Subcutaneous preadipocyte (primary cell): ENCODE measurements at places on chromosomes 2 and 18. TPM values are rescaled to one million over a fixed set of nuclear protein-coding genes. Genes with fewer than 3 reads are reported as not detected.

TEKT4 gene
- total RNA-seq, result not detected in 2 replicates

TDRD15 gene
- total RNA-seq, result not detected in 2 replicates

TWIST2 gene
- 113 and 115 TPM in 2 replicates for total RNA-seq

PIK3C3 gene
- total RNA-seq, result 38.1 and 39.7 TPM in 2 replicates

SALL3 gene
- not detected in 2 replicates for total RNA-seq

SAG gene
- not detected in 2 replicates for total RNA-seq

PID1 gene
- total RNA-seq, result 9.6 and 18.2 TPM in 2 replicates

EHD3 gene
- 10.7 and 14.7 TPM in 2 replicates for total RNA-seq

COL3A1 gene
- 1,186 and 1,584 TPM in 2 replicates for total RNA-seq

ACADL gene
- 0.20 and 0.37 TPM in 2 replicates for total RNA-seq

TBR1 gene
- total RNA-seq, result under 0.01 TPM in 2 replicates

ALK gene
- not detected in 2 replicates for total RNA-seq

PLEK gene
- not detected in 2 replicates for total RNA-seq

RGPD3 gene
- under 0.01 and 0.20 TPM in 2 replicates for total RNA-seq

SMCHD1 gene
- total RNA-seq, result 54.4 and 77.6 TPM in 2 replicates

FBXO48 gene
- total RNA-seq, result 0.37 and 0.59 TPM in 2 replicates

SERPINB4 gene
- total RNA-seq, result under 0.01 TPM in 1 of 2 replicates, not detected in the other

ITGB6 gene
- under 0.01 and 0.20 TPM in 2 replicates for total RNA-seq

ABCB6 gene
- total RNA-seq, result 30.9 and 40.1 TPM in 2 replicates

GAL3ST2 gene
- not detected in 2 replicates for total RNA-seq

SERPINB13 gene
- total RNA-seq, result not detected in 2 replicates

STPG4 gene
- total RNA-seq, result under 0.01 and 0.20 TPM in 2 replicates

HOXD10 gene
- total RNA-seq, result 2.7 TPM in 1 of 2 replicates, not detected in the other

PSMA8 gene
- not detected in 2 replicates for total RNA-seq

ACVR1C gene
- total RNA-seq, result under 0.01 TPM in 1 of 2 replicates, not detected in the other

CHST9 gene
- total RNA-seq, result not detected in 2 replicates

ELOA2 gene
- not detected in 2 replicates for total RNA-seq

IL36B gene
- total RNA-seq, result not detected in 2 replicates

UGT1A10 gene
- not detected in 2 replicates for total RNA-seq

TMEM182 gene
- total RNA-seq, result 0.73 and 0.98 TPM in 2 replicates

UGT1A1 gene
- not detected in 2 replicates for total RNA-seq

INHBB gene
- 0.20 and 1.1 TPM in 2 replicates for total RNA-seq

TMEM37 gene
- 0.20 TPM in 1 of 2 replicates, not detected in the other for total RNA-seq

RGPD8 gene
- total RNA-seq, result 3.7 and 5.9 TPM in 2 replicates

COL4A4 gene
- under 0.01 TPM in 2 replicates for total RNA-seq

TGOLN2 gene
- 72.8 and 78.6 TPM in 2 replicates for total RNA-seq

DPP4 gene
- 214 and 266 TPM in 2 replicates for total RNA-seq

GULP1 gene
- 10.7 and 24.0 TPM in 2 replicates for total RNA-seq

NTSR2 gene
- not detected in 2 replicates for total RNA-seq

NGEF gene
- 5.9 and 6.2 TPM in 2 replicates for total RNA-seq

SEC11C gene
- total RNA-seq, result 10.2 and 11.4 TPM in 2 replicates

LIMS3 gene
- 0.20 and 2.2 TPM in 2 replicates for total RNA-seq
